Bronchial epithelial cell (primary cell): ENCODE measurements at places on chromosomes 2 and 18. TPM values are rescaled to one million over a fixed set of nuclear protein-coding genes. Genes with fewer than 3 reads are reported as not detected.

The PMAIP1 gene
- 12.1 and 16.6 TPM in 2 replicates for total RNA-seq

GRCh38 chr18:48104705-48105104, 174.2 kb upstream of the SMAD2 start:
- no peak for DNase-seq

DNA sequence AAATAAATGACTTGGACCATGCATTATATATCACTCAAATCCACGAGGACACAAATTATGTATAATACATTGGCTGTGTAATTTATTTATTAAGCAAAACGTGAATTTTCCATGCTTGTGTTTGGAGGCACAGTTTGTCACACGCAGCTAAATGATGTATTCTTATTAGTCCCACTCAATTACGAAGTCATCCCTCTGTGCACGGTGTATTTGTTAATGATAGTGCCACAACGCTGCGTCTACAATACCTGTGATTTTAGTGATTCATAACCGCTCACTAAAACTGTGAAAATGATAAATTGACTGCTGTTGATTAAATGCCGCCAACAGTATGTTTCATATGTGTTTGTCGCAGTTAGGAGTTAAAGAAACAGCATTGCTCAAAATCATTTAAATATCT, 358.3 kb downstream of the ZNF516 start:
- no peak for DNase-seq

The MC4R gene
- total RNA-seq: under 0.01 TPM in 1 of 2 replicates, not detected in the other

The ABCB11 gene
- total RNA-seq: 0.26 TPM in 2 replicates

GRCh38 chr2:85019121-85019520, 48.2 kb downstream of the KCMF1 start:
- DNase-seq: peak; percentile 86

The MBP gene
- 21.3 and 26.6 TPM in 2 replicates for total RNA-seq

GRCh38 chr2:179861416-179862067, at the start of gene ZNF385B:
TSS of gene ZNF385B (minus strand) at chr2:179861612.
- no peak for DNase-seq

The ANKRD53 gene
- total RNA-seq: not detected in 2 replicates

The GTF2A1L gene
- total RNA-seq: 0.26 TPM in 1 of 2 replicates, not detected in the other

The GEN1 gene
- total RNA-seq: 2.6 and 2.7 TPM in 2 replicates

DNA sequence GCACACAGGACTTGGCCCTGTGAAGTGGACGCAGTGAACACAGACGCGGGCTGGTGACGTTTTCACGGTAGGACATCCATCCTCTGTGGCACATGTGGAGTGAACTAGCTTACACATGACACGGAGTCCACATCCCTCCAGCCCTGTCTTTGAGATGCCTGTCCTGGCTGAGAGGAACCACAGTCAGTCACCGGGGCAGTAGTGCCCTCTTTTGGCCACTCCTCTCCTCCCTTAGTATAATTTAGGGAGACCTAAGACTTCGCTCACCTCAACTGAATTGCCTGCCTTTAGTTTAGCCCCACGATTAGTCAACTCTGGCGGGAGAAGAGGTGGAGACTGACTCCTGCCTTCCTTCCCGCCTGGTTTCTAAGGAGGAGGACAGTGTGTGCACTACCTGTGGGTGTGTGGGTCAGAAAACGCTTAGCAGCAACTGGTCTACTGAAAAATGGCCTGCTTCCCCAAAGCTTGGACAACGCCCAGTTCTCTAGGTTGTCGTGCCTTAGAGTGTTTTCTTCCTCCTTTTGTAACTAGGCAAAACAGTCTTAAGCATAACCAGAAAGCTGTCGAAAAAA, 70.6 kb downstream of the MBP start:
- no peak for DNase-seq

DNA sequence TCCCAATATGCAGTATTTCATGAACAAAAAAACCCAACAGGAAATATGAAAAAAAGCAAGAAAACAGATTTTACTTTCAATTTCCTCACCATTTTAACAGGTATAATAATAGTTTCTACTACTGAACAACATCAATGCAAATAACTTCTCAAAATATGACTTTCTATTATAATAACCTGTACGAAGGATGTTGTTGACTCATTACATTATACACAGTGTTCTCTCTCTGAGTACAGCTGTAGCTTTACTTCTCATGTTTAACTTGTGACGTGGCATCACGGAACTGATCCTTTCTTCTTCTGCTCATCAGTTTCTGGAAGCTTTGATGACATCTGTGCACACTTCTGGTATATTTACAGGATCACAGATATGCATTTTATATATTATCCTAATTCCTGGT, 40.0 kb downstream of the FAM228A start:
- no peak for DNase-seq

The OR6B2 gene
- not detected in 2 replicates for total RNA-seq

The LRATD1 gene
- 23.2 and 27.8 TPM in 2 replicates for total RNA-seq

DNA sequence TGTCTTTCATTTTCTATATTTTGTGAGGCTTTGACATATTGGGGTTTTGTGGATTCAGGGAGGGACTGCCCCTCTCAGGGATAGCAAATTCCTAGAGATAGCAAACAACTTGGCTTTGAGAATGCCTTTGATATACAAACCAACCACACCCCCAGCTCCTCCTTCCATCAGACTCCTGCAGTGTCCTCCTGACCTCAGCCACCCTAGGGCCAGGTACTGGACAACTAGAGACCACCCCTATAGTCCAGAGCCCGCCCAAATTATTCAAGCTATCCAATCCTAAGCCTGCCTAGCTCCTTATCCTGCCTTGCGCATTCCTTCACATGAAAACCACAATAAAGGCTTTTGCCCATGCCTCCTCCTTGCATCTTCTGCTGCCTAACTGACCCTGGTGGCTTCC, 22.9 kb upstream of the STAM2 start:
- no peak for DNase-seq

The SAP130 gene
- total RNA-seq: 1.6 and 3.6 TPM in 2 replicates

The ASTL gene
- 0.13 TPM in 1 of 2 replicates, not detected in the other for total RNA-seq

DNA sequence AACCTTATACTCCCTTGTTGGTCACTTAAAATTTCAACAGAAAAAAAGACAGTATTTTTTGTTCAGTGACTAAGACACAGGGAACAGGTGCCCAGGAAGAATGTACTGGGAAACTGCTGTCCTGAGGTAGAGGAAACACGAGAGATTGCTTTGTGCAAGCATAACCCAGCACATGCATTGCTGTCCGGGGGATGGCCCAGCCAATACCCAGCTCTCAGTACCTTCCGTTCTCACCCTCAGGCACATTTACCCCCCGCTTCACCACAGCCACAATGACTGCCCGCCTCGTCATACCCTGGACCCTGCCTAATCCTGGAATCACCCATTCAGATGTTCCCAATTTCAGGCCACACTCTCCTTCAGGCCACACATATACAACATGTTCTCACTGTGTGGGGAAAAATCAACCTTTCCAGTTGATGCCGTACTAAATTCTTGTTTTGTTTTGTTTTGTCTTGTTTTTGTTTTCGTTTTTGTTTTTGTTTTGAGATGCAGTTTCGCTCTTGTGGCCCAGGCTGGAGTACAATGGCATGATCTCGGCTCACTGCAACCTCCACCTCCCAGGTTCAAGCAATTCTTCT, 140.7 kb downstream of the ESCO1 start:
- DNase-seq: no peak

DNA sequence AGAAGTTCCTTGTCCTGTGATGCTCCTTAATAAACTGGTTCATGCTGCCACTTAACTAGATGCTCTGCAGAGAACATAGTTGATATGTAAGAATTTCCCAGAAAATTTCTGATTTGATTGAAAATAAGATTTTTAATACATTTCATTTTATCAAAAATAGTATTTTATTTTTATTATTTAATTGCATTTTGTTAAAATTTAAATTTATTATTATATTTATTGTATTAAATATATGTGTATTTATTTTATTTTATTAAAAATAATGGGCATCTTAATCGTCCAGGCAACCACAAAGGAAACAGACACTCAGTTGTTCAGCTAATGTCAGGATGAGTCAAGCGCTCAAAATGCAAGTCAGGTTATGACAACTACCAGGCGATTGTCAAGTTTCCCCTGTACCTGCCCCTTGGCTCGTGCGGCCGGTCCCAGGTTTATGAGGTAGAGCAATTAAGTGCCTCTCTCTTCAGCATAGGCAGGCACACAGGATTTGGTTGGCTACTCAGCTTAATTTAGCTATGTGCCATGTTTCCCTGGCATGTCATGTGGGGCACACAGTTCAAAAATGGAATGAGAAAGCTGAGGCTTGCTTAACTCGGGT, 361.2 kb downstream of the RND3 start:
- peak; percentile 85 for DNase-seq

GRCh38 chr18:6482198-6482977, 67.7 kb upstream of the L3MBTL4 start:
- DNase-seq: peak; percentile 38
